HT-29 (cell line): ENCODE measurements at places on chromosomes 4 and X.

GRCh38 chr4:8409264-8410065, 31.1 kb downstream of the ACOX3 start:
- peak; percentile 52 for DNase-seq

DNA sequence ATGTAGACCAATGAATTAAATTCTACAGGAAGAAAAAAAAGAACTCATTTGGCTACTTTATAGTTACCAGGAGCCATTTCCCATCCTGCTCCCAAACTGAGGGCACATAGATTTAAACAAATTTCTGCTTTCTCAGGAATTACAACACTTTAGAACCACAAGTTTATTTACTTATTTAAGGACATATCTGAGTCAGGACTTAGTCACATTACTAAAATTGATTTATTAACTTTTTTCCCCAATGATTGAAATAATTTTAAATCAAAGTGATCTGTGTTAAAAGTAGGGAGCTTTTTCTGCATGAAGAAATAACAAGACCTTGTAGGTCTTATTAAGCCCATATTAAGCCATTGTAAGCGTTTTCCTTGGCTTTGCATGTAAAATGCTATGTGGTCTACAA, 291.0 kb upstream of the HAND2 start:
- DNase-seq, result no peak

DNA sequence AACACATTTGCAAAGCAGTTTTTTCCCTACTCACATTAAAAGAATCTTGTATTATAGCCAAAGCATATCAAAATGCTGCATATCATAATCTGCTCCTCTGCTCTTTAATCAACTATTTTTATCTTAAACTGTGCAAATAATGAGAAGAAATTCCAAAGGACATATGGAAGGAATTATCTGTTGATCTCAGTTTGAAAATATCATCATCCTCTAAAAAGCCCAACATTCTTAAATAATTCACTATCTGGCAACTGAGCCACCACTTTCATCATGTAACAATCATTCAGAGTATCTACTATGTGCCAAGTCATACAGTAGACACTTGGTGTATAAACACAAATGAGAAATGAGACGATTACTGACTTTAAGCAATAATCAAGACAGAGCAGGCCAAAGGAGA, 63.0 kb downstream of the PRSS12 start:
- no peak for DNase-seq

GRCh38 chr4:184066584-184067300, 150.9 kb downstream of the ENPP6 start:
- no peak for DNase-seq

- DNase-seq, result no peak
Observed at GRCh38 chrX:139203651-139204570, 326.6 kb upstream of the F9 start.

DNA sequence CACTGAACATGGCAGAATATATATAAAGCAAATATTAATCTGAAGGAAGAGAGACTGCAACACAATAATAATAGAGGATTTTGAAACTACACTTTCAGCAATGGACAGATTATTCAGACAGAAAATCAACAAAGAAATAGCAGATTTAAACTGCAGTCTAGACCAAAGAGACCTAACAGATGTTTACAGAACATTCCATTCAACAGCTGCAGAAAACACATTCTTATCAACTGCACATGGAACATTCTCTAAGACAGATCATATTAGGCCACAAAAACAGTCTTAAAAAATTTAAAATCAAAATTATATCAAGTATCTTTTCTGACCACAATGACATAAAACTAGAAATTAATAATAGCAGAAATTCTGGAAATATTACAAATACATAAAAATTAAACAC, 27.1 kb downstream of the CENPE start:
- DNase-seq, result no peak

GRCh38 chr4:143375326-143376073, 38.8 kb downstream of the GAB1 start:
- DNase-seq, result peak; percentile 62

DNA sequence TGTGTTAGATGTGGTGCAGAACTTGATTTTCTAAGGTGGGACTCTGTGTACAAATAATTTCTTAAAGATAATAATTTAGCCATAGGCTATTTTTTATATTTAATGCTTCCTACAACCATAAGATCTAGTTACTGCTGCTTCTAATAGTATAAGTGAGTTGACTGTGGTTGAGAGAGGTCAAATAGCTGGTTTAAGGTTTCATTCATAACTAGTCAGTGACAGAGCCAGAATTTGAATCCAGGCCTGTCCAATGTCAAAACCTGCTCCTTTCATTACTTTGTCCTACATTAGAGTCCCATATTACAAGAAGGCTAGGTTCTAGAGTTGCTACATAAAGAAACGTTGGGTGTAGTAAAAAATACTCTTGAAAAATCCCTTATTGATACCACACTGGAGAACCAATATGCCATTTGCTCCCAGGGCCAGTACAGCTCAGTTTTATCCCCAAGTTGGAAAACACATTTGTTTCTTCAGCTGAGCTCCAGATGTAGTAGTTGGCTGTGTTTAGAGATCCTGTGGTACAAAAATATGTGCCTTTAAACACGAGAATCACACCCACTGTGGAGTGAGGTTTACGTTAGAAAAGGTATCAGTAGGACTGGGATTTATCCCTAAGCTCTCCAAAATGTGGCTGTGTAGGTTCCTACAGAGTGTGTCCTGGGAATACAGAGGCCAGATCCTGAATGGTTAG, 84.3 kb downstream of the REPS2 start:
- no peak for DNase-seq

- DNase-seq, result no peak
Observed at GRCh38 chrX:93120805-93121204, 552.6 kb downstream of the NAP1L3 start.

GRCh38 chr4:118745357-118745756, 60.2 kb downstream of the METTL14 start:
- DNase-seq, result no peak

- DNase-seq, result no peak
Observed at GRCh38 chr4:8351931-8352367, 82.4 kb downstream of the HTRA3 start.

DNA sequence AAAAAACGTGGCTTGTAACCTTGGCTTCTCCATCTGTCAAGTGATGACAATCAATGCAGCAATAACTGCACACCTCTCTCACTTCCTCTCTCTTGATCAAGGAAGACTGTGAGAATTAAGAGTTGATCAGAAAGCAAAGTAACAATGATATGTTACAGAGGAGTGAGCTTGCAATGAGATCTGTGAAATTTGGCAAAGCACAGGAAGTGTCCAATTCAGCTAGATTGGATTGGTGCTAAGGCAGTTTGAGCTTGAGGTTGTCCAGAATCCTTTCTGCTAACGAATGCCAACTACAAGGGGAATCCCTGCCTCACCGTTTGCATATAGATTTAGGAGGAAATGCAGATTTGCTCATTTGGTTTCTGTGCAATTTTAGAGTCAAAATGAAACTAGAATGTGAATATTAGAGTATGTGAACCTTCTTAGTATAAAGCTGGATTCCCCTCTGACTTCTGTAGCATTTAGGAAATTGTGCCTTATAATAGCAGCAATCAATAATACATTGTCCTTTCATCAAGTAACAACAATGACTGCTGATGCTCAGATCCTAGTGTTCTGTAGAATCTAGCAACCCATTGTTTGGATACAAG, 346.4 kb downstream of the PTTG2 start:
- DNase-seq, result no peak

- no peak for DNase-seq
Observed at GRCh38 chr4:85726555-85726954, 251.6 kb downstream of the ARHGAP24 start.

GRCh38 chrX:153580700-153581386, 18.1 kb downstream of the CCNQ start:
- DNase-seq, result peak; percentile 32

- no peak for DNase-seq
Observed at GRCh38 chrX:67734111-67734753, 190.4 kb downstream of the AR start.

DNA sequence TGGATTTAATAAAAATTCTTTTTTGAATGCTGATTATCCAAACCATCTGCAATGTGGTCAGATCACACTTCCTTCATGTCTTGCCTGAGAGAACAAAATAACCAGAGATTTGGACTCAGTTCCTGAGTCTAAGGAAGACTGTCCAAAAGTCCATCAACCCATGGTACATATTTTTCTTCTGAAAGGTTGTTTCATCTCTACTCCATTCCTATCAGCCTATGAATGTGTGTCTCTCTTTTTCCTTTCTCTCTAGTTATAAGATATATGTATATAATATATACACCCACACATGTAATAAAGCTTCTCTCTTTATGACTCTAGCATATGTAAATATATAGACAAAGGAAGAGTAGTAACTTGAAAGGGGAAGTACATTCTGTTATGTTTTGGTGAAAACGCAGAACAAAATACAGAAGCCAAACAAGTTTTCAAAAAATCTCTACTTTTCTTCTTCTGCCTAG, 226.9 kb downstream of the ARHGAP24 start:
- DNase-seq, result no peak

- no peak for DNase-seq
Observed at GRCh38 chrX:109660435-109661143, 35.6 kb upstream of the KCNE5 start.

DNA sequence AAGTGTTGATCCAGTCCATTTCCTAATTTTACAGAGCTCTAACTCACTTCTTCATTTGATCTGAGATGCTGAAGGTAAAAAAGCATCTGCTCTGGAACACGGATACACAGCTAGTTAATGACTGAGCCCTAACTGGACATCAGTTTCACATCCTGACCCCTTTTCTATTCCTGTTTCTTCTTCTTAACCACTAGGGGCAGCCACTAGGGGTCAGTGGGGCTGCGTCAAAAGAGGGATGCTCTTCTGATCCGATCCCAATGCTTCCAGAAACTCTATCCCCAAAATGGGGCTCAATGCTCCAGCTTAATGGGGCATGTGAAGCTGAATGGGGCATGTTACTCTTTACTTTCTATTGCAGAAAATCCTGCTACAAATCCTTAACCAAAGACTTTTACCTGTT, 33.4 kb upstream of the PHKA2 start:
- DNase-seq, result peak; percentile 50

GRCh38 chr4:143071351-143071750, 113.4 kb upstream of the USP38 start:
- DNase-seq, result no peak

DNA sequence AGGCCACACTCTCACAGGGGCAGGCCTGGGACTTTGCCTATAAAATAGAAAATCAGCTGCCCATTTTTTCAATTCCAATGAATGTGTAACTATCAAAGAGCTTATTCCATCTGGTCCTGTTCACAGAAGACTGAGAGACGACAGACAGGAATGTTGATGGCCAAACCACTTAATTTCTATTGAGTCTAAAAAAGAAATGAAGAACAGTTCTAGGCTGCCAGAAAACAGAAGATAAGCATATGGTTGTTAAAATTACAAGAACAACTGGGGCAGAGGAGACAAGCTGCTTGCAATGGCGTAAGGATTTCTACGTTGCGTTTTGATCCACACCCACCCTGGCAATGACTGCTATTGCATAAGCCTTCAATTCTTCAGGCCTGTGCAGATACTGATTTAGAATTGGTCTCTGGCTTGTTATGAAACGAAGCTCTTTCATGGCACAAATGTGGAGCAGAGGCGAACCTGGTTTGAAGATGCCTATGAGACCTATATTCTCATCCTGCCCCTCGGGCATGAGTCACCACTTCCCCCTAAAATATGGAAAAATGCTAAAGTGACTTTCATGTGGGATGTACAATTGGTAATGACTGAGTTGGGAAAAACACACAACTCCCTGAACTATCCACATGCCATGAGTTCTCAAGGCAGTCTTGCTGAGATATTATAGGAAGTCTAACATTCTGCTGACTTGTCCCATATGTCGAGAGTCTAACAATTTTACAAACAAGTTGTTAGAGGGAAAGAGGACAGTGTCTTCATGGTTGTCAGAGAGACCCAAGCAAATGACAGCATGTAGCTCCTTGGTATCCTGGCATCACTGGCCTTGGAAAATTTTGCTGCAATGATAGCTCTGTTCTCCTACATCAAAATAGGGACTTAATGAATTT, 37.9 kb upstream of the SORBS2 start:
- no peak for DNase-seq

DNA sequence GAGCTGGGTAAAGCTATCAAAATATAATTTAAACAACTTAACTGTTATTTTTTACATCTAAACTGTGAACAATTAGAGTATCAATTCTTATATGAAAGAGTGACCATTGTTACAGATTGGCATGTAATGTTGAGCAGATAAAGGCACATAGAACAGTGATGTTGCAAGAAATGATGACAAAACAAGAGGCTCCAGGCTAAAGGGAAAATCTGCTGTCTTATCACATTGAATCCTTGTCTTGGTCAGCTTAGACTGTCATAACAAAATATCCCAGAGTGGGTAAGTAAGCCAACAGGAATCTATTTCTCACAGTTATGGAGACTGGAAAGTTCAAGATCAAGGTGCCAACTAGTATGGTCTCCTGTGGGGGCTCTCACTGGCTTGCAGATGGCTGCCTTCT, 154.1 kb upstream of the PPP3CA start:
- no peak for DNase-seq

DNA sequence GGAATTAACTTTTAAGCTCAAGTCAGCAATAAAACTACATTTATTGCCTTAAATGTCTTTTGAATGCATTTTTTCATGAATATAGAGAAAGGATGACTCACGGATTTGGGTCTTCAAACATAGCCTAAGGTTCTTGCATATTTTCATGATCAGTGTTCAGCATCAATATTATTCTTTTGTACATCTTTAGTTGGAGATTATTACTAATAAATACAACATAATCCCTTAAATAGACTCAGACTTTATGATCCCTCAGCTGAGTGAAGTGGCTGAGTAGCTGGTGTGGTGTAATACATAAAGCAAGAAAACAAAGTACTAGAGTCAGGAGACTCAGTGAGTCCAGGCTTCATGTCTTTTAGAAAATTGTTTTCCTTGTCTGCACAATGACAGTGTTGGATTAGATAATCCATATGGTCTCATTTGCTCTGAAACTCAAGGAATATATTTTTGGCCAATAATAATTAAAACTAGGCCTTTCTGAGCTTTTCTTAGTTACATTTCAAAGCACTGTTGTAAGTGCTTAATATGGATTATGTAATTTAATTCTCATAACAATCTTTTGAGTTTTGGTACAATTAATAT, 78.3 kb upstream of the UNC5C start:
- no peak for DNase-seq

DNA sequence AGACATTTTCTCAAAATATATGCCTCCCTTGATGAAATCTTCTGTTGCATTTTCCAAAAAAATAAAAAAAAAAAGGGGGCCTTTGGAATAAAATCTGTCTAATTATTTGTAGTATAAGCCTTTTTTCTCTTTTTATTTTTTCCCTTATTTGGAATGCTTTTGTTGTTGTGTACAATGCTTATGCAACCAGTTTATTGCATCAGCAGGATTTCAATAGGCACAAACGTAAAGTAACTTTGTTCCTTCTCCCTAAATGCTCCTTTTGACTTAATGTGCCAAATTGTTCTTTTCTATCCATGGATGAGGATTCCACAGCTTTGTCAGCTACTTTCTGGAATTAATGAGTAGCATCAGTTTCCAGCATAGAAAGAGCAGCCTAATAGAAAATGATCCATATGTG, 59.6 kb upstream of the HPGD start:
- no peak for DNase-seq

DNA sequence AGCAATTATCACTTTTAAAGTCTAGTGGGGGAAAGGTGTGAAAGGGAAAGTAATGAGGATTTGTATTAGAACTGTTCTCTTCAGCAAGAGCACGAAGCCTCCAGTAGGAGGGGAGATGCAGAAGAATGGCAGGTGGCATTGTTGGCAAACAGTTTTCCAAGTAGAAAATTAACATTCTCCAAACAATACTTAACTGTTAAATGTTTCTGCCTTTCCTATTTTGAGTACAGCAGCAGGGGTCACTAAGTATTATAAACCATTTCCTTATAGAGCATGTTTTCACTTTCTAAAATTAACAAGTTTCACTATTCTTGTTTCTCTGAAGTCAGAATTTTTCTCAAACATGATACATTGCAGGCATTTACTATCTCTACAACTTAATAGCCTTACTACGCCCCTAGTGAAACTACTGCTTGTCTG, 58.7 kb downstream of the LEF1 start:
- no peak for DNase-seq
